Suppressor macrophage (primary cell): ENCODE measurements at places on chromosomes 6 and 20.

DNA sequence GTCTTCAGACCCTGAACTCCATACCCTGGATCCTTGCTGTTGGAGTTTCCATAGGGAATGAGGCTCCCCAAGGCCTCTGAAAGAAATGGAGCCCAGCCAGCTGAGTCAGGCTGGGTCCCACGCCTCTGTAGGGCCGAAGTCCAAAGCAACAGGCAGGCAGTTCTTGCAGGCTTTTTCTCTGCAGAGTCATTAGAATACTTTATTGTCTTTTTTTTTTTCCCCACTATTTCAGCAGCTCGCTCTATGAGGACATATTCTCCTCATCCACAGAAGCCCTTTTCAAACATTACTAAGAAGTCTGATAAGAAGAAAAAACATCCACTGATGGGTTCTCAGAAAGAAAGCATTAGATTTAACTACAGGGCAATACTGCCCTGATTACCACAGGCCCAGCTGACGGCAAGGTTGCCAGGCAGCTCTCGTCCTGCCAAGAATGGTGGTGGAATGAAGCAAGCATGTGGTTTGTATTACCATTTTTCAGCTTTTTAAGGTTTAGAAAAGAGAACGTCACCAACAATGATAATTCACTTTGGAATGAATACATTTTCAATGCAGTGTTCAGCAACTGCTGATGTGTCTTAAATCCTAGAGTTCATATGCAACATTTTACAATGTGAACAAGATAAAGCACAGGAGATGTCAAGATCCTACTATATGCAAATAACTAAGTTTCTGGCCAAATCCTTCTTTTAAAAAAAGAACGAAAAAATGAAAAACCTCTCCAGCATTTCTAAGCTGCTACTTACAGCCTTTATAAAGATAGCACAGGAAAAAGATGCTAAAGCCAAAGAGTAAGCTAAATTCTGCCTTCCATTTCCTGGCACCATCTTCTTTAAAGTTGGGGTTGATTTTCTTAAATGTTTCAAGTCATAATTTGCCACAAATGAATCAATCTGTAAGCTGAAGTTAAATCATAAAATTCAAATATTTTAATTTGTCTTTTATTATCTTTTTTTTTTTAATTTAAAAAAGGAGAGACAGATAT, 223.6 kb upstream of the CITED2 start:
- no peak for DNase-seq

- DNase-seq = peak; percentile 98
Measured at GRCh38 chr20:3712279-3712873, at the start of gene SIGLEC1. Gene SIGLEC1 (minus strand): TSS chr20:3712600. CDS start chr20:3707128, 5,472 bp downstream.

DNA sequence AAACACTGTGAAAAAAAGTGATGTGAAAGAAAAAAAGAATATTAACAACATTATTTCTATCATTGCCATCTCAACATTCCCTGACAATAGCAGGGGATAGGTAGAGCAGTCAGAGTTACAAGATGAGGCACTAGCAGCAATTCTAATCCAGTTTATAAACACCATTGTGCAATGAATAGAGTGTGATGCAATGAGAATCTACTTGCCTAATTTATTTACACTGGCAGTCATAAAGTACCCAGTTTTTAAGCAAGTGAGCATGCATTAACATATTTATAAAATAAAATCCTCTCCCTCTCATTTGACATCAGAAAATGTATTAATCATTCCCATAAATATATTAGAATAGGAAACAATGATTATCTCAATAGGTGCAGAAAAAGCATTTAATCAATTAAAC, 2.5 kb upstream of the MANEA start:
- peak; percentile 23 for DNase-seq

GRCh38 chr20:60087563-60088105, 129.4 kb downstream of the CDH26 start:
- DNase-seq = peak; percentile 26

DNA sequence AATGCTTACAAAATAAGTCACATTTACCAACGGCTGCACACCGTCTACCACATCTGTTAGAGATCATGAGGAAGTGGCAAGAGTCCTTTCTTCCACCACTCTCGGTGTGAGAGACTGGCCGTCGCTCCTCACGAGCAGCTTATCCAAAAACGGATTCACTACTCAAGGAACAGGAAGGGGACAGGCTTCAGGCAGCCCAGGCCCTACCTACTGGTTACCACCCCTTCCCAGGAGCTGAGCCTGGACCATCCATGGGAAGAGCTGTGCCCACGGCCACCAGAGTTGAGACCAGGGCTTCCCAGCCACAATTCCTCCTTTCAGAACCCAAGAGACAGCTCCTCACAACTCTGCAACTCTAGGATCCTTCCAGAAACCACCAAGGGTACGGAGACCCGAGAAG, 37.0 kb downstream of the FOXF2 start:
- DNase-seq = no peak

- DNase-seq = no peak
Measured at GRCh38 chr6:133033263-133033662, 207.9 kb upstream of the EYA4 start.

DNA sequence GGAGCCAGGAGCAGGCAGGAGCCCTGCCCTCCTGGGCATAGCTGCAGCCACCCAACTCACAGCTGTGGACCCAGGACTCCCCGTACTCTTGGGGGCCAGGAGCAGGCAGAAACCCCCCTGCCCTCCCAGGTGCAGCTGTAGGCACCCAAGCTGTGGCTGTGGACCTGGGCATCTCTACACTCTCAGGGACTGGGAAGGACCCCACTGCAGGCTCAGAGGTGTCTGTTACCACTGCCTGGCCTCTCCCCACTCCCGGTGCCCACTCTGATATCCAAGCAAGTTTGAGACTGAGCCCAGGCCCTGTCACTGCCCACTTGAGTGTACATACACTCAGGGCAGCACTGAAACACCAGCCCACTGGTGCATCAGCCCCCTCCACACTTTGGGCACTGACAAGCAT, 193.5 kb upstream of the MANEA start:
- no peak for DNase-seq

GRCh38 chr6:57017069-57017468, 29.4 kb upstream of the KIAA1586 start:
- DNase-seq = no peak

DNA sequence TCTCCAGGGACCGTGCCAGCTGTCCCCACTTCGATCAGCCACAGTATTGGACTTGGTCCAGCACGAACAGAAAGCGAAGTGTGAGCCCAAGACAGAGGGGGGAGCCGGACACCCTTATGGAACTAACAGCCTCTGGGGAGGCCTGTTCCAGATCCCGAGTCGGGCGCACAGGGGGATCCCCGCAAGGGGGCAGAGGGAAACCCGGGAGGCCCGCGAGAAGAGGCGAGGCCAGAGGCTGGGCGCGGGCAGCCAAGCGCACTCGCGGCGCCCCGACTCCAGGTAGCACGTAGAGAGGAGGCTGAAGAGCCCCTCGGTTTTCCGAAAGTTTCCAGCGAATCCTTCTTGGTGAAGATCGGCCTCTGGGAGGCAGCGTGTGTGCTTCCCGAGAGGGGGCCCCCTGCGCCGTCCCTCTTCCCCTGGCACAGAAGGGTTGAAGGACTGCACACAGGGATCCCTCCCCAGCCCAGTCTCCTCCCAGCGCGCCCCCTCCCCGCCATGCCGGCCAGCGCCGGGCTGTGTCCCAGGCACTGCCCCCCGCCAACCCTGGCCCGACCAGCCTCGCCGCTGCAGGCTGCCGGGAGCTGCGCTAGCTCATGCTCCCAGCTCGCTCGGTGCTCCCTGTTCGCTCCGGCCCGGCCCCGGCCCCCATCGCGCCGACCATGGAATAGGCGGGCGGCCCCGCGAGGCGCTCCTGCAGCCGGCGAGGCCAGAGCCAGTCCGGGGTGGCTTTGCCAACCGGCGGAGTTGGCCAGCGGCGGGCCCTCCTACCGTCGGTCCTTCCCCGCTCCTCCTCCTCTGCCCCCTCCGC, 577 bp upstream of the SLC24A3 start:
- peak; percentile 21 for DNase-seq

GRCh38 chr20:59749301-59749700, 145.0 kb downstream of the PHACTR3 start:
- DNase-seq = no peak

- no peak for DNase-seq
Measured at GRCh38 chr20:10634211-10634610, 39.6 kb downstream of the JAG1 start.

DNA sequence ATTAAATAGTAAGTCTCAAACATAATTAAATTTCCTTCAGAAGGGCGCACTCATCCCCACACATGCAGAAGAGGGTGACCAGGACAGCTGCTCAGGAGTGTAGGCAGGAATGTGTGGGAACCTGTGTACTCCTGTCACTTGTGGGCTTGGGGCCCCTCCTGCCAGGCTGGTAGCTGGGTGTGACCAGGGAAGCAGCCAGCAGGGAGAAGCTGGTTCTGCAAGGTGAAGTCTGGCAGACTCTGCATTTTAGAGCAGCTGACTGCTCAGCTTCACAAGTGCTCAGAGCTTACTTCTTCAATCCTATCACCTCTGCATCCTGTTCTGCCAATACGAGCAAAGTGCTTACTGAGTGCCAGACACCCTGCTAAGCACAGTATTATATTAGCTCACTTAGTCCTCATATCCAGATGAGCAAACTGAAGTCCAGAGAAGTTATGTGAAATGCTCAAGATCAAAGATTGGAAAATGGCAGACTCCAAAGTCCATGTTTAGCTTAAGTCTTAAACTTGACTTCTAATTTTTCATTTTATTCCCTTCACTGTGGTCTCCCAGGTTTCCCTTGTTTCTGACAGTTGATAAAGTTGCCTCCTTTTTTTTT, 27.9 kb downstream of the ELMO2 start:
- no peak for DNase-seq

GRCh38 chr20:47952023-47952564, 166.8 kb upstream of the SULF2 start:
- no peak for DNase-seq

- DNase-seq = no peak
Measured at GRCh38 chr6:34553750-34554149, 2.4 kb downstream of the SPDEF start.

GRCh38 chr6:47126647-47127391, 84.7 kb upstream of the ADGRF1 start:
- DNase-seq = no peak

DNA sequence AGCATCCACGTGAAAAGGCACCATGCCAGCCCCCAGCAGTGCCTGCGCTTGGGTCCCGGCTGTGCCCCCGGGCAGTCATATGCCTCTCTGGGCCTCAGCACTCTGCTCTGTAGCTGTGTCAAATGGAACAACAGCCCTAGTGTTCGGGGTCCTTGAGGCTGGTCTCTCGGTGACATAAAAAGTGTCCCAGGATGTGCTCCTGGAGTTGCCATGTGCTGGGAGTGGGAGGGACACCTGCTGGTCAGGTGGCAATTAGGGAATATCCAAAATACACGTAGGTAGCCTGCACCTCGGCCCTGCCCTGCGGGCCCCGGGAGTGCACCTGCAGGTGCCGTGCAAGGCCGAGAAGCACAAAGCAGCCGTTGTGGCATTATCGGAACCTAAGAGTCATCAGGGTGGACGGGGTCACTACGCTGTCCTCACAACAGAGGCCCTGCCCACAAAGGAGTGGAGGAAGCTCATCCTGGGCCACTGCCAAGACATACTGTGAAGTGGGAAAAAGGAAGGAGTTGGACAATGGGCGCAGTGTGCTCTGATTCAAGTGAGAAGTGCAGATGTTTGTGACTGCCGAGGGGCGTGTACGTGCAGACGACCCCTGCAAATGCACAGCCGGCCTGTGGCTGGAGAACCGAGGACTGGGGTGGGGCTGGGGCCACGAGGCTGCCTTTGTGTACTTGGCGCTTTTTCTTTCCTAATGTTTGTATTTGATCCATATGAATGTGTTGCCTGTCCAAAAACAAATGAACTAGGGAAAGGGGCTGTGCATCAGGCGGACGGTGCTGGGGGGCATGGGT, 24.6 kb downstream of the SLCO4A1 start:
- peak; percentile 93 for DNase-seq

DNA sequence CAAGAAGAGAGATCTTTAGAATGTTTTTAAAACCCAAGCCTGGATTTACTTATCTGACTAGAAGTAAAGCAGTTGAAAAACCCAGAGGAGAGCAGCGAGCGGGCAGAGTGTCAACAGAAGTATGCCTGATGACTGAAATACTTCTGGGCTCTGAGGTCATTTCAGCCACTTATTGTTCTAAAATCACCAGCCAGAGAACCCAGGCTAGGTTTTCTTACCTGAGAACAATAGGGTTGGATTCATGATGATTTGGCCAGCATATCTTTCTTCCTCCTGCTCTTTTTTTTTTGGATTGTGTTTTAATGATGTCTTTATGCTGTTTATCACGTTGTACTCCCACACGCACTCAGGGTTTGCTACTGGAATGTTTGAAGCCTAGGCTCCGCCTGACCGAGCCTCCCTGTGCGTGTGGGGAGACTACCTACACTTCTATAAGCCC, 63.0 kb upstream of the KIF25 start:
- DNase-seq = no peak

GRCh38 chr20:36261389-36262105, 25.3 kb downstream of the AAR2 start:
- no peak for DNase-seq

DNA sequence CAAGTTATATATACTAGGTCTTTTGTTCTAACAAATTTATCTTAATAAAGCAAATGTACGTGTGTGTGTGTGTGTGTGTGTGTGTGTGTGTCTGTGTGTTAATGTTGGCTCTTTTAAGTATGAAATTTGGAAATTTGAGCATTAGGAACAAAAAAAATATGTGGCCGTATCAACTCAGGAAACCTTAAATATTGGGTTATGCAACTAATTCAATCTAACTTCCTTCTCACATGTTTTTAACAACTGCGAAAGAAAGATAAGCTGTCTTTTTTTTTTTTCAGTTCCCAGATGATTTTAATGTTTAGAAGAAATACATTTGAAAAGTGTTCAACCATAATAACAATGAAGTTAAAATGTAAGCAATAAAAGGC, 616.4 kb upstream of the ARID1B start:
- DNase-seq = no peak

- no peak for DNase-seq
Measured at GRCh38 chr20:24502661-24503060, 33.2 kb downstream of the SYNDIG1 start.

DNA sequence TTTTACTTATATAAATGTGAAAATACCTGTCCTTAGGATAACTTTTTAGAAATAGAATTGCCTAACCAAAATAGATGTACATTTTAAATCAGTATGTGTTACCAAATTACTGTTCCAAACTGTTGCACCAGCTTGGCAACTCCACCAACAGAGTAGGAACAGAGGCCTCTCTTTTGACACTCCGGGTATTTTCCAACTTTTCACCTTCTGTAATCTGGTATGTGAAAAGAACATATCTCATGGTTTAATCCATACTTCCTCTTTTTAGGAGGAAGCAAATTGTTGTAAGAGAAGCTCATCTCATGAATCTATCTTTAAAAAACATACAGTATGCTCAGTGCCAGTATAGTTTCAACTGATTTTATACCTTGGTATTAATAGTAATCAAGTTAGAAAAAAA, 24.9 kb downstream of the RNF144B start:
- DNase-seq = peak; percentile 74

DNA sequence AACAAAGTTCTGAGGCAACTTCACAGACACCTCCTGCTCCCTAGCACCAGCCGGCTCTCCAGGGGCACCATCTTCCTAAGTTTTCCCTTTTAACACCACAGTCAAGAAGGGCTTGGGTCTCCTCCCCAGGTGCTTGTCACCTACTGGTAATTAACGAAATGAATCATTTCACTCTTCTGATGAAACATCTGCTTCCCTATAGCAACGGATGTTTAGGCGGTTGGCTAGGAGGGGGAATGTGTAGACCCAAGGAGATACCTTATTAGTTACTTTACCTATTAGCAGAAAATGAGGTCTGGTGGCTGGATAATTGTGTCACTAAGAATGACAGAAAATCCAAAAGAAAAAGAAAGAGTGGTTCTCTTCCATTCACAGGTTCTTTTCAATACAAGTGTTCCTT, 46.3 kb upstream of the FABP7 start:
- DNase-seq = no peak

- no peak for DNase-seq
Measured at GRCh38 chr6:14789996-14790395, 455.9 kb upstream of the JARID2 start.
